ENCODE measurements at places on chromosomes 4 and X.

GRCh38 chr4:56531149-56531770 lies 25.7 kb downstream of the ARL9 start:
- ATAC-seq: no peak

DNA sequence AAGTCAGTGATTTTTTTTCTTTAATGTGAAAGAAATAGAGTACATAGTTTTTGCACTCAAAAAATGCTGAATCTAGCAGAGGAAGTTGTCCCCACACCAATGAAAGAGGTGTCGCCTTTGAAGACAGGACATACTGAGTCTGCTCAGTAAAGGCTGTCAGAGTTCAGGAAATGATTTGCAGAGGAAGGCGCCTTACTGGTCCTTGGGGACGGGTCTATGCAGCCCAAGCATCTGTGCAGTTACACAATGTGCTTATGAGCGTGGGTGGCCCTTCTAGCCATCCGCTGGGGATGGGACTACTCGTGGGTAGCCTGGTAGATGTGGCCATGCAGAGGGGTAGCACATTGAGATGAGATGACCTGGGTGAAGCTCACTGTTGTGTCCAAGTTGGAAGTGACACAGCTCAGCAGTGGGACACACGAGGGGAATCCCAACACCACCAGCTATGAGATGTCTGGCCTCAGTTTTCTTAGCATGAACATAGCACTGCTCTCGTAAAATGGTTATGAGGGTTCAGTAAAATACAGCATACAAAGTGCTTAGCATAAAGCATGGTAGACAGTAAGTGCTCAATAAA lies 116.5 kb upstream of the RBPJ start:
- peak; percentile 38 for ATAC-seq

- ATAC-seq: no peak
These were observed 3.4 kb upstream of the UGT8 start for GRCh38 chr4:114595207-114595606.

DNA sequence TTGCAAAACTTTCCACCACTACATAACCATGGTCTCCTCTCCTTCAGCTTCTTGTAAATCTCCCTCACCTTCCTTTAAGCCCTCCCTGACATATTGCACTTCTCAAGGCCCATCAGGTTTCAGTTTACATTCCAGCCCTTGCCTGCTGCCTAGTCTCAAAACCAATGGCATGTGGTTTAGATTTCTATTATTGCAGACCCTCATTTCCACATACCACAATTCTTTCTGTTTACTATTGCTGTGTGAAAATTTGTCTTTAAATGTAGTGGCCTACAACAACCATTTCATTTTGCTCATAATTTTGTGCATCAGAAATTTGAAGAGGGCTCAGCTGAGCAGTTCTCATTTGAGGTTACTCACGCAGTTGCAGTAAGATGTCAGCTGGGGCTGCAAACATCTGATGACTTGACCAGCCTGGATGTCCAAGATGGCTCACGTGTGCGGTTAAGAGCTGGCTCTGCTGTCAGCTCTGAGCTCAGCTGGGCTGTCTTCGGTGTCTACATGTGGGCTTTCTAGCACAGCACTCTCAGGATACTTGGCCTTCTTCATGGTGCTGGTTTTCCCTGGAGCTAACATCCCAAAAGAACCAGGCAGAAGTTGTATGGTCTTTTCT lies 29.9 kb upstream of the SOD3 start:
- no peak for ATAC-seq

Data from activated CD4-positive, CD25-positive, alpha-beta regulatory T cell treated with anti-CD3 and anti-CD28 coated beads, Interleukin-2, amount 50 U/mL, for 24 hours (primary cell).